Stimulated activated CD4-positive, alpha-beta T cell treated with anti-CD3 and anti-CD28 coated beads, Interleukin-1b, Interleukin-23, amount 100 ng/mL, for 1 hour (primary cell): ENCODE measurements at places on chromosomes 1 and 21.

- DNase-seq: no peak
These were observed 38.3 kb upstream of the BCL10 start for GRCh38 chr1:85314726-85315125.

DNA sequence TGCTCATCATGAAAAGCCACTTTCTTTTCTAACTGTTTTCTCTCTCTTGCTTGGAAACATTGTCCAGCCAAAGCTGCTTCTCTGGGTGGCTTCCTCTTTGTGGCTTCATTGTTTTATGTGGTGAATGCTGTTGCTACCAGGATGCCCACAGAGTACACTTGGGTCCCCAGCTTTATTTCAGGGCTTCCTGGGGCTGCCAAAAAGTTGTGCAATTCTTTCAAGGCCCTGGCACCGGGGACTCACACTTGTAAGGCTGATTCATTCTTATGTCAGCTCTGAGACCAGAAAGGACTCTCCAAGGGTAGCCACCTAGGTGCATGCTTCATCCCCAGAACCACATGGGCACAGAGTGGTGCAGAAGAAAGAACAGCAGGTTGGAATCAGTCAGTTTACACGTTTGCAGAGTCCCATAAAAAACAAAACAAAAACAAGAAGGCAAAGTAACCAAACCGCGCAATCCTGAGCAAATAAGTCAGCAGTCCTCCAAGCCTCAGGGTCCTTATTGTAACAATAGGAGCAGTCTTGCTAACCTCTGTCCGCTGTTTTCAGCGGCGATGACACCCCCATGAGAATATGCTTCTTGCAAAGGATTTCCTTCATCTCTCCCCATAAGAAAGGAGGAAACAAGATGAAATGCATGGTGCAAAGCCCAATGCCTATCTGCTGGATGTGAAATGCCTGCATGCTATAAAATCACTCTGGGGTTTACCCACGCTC lies 89.9 kb upstream of the SSX2IP start:
- DNase-seq: no peak

DNA sequence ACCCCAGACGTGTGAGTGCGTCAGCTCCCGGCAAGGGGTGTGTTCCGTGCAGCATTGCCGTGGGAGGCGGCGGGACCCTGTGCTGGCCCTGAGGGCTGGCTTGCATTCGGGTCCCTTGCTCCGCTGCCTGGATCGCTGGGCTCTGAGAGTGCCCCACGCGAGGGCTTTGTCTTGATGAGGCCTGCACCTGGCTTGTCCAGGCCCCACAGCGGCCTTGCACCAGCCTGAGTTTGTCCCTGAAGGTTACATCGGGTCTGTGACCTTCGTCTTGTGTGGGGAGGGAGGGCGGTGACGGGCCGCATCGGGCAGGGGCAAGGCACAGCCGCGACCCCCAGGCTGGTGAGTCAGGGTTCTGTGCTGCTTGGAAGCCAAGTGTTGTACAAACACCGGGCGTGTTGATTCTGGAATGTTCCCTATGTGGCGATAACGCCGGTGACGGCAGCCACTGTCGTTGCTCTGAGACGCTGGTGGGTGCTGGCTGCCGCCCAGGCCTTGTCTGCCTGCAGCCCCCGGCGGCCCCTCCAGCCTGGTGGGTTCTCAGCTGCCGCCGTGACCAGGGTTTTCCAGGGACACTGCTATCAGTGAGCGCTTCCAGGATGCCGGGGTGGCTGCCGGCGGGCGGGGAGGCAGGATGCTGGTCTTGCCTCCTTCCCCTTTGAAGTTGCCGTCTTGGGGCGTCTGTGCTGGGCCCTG lies 42.9 kb downstream of the SLX9 start:
- DNase-seq: no peak

DNA sequence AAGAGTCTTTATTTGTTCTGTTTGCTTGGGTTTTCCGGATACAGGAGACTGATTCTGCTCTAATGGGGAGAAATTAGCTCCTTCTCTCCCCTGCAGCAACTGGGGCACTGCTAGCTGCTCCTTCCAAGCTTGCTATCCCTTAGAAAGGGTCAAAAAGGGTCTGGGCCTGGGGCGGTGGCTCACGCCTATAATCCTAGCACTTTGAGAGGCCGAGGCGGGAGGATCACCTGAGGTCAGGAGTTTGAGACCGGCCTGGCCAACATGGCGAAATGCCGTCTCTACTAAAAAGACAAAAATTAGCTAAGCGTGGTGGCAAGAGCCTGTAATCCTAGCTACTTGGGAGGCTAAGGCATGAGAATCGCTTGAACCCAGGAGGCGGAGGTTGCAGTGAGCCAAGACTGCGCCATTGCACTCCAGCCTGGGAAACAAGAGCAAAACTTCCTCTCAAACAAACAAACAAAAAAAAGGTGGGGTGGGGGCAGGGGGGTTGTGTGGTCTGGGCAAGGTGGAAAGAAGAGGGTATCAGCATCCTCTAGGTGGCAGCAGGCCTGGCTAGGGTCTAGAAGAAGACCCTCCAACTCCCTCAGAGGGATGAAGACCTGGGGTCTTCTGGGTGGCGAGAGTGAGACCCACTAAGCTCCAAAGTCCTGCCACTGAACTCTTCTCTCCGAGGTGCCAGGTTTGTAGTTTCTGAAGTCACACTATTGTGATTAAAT lies 15.4 kb upstream of the TBX15 start:
- no peak for DNase-seq

DNA sequence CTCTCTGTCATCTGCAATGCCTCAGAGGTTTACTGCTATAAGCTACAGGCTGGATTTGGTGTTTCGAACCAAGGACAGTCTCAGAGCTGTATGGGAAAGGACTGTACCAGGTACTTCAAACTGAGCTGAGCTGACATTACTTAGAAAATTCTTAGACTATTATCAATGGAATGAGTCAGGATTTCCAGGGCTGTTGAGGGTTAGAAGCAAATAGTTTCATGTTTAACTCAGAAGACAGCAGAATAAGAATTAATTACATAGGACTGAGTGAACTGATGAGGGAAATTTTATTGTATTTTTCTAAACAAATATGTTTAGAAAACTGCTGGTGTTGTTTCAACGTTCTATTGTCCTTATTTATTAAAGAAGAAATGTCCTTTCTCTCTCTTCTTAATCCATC lies 74.3 kb upstream of the CAPZB start:
- DNase-seq: no peak

GRCh38 chr1:76480827-76481226 lies 386.5 kb upstream of the ST6GALNAC5 start:
- no peak for DNase-seq

- DNase-seq: no peak
These were observed 266.3 kb upstream of the OLFM3 start for GRCh38 chr1:102262994-102263393.

GRCh38 chr1:95905818-95906395 lies 671.9 kb downstream of the RWDD3 start:
- no peak for DNase-seq

DNA sequence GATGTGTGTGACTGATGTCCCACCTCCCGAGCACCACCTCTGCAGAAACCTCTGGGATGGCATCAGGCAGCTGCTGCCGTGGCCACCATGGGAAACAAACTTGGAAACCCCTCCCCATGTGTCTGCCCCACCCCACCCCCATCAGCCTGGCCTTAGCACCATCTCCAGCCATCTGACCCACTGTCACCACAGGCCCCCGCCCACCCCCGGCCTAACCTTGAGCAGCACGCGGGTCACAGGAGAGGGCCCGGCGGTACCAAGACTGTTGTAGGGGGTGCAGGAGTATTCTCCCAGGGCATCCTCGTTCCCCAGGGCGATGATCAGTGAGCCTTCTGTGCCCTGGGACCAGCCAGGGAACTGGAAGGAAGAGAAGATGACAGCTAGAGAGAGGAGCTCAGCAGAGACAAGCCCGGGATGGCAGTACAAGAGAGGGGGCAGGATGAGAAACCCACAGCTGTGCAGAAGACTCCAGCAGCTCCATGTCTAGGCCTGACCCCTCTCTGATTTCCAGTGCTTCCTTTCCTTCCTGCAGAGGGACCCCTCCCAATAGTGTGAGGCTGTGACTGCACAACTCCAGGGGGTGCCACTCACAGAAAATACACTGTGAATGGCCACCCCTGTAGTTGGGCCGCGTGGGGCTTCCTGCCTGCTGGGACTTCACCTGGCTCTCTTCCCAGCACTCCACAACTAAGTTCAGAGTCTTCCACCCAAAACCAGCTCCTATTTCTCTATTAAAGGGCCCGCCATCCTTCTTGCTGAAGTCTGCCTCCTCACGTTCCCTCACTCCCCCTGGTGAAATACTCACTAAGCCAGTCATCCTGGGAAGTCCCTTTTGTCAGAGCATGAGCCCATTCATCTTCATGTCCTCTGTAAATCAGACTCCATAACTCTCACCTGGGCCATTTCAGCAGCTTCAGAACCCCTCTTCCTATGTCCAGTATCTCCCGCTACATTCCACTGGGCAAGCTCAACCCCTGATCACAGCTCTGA lies 7.3 kb upstream of the TAGLN2 start:
- no peak for DNase-seq

- no peak for DNase-seq
These were observed 58.5 kb upstream of the ACTL8 start for GRCh38 chr1:17696417-17697301.

DNA sequence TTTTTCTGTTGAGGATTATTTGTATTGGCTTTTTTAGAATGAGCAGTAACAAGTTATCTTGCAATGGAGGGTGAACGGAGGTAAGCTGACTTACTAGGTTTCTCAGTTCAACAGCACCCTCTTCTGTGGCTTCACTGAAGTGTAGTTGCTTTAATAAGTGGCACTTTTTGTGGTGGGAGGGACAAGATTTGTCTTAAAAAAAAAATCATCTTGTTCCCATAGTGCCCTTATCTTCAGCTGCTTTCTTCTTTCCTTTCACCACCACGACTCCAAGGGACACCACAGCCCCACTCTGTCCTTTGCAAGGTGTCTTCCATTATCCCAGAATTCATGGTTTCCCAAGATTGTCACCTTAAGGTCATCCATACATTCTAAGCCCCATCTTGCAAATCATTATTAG lies 92.9 kb downstream of the PIGK start:
- DNase-seq: no peak

DNA sequence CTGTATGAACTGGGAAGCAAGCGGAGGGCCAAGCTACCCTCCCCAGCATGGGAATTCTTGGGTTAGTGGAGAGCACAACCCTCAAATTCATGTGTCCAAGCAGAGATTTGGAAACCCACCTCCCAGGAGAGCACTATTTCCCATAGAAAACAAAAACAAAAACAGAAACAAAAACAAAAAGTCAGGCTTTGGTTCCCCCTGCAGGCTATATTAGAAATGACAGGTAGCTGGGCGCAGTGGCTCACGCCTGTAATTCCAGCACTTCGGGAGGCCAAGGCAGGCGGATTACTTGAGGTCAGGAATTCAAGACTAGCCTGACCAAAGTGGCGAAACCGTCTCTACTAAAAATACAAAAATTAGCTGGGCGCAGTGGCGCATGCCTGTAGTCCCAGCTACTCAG lies 10.8 kb downstream of the MINDY1 start:
- no peak for DNase-seq

DNA sequence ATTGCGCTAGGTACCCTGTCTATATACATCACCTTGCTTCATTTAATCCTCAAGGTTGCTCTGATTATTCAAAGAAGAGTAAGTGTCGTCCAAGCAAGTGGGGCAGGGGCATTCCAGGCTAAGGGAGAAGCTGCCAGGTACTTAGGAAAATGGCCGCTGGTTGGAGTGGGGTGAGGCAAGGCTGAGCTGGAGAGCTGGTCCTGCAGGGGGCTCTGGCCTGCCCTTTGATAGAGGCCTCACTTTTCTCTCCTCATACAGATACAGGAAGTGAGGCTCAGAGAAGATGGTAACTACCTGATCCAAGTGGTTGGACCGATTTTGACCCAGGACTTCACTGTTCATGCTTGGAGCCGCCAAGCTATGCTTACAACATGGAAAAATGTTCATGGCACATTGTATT lies 86.9 kb upstream of the ZBTB40 start:
- no peak for DNase-seq

- no peak for DNase-seq
These were observed 13.0 kb downstream of the FMN2 start for GRCh38 chr1:240104672-240105071.

GRCh38 chr21:19350286-19350685 lies 946.7 kb upstream of the TMPRSS15 start:
- DNase-seq: no peak

DNA sequence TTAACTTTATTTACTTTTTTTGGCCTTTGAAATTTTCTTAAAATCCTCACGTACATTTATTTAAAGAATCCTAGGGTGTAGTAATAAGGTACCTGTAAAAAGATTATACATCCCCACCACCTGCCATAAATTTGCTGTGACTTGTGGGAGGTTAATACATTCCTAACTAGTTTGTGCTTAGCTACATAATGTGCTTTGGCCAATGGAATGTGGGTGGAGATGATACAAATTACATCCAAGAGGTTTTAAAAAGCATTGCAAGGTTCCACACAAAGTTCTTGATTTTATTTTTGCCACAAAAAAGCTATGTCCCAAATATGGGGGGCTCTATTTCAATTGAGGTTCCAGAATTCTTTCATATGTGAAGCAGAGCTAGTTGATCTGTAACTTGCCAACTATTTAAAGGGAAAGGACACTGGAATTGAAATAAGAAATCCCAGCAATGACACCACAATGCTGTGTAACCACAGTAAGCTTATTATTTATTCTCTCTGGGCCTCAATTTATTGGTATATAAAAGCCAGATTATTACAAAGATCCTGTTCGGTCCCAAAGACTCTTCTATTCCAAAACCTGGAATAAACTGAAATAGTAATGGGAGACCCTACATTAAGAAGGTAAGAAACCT lies 15.7 kb downstream of the ASPM start:
- no peak for DNase-seq

- no peak for DNase-seq
These were observed 185.9 kb upstream of the EDN2 start for GRCh38 chr1:41670217-41670957.

DNA sequence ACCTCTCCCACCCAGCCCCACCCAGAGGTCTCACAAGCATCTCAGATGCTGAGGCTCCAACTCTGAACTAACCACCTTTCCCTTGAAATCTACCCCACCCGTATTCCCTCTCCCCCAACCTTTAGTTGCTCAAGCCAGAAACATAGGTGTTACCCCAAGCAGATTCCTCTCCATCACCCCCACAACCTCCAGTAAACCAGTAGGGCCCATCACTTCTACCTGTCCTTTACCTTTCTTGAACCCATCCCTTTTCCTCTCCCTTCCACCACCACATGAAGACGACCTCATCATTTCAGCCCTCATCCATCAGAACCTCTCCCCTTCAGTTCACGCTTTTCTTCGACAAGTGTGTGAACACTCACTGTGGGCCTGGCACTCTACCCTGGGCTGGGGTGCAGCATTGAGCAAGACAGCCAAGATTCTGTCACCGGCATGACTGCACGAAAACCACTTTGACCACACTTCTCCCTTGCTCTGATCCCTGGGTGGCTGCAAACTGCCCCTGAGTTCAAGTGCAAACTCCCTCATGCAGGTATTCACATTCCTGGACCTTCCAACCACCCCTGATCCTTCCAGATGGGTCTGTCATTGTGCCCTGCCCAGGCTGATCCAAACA lies 65.5 kb upstream of the LAPTM5 start:
- DNase-seq: no peak

GRCh38 chr1:99829269-99829668 lies 20.9 kb upstream of the AGL start:
- no peak for DNase-seq

DNA sequence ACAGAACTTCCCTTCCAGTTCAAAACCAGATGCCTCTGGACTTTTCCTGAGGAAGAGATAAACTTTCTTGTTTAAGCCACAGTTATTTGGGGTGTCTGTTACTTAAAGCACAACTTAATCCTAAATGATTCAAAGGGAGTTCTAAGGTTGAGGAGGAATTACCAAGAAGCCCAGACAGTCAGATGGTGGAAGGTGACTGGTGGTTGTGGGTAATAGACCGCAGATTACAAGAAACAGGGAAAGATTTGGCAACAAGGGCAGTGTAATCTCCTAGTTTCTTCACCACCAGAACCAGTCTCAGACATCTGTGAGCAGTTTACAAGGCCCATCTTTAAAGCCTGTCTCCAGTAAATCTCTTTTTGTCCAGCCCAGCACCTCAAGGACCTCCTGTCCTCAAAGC lies 130.1 kb upstream of the CTTNBP2NL start:
- no peak for DNase-seq
